ENCODE measurements at places on chromosomes 3 and 15.
A peak's percentile ranks its signal among the peaks of the same experiment; 100 is the strongest.

- DNase-seq = no peak
Observed at GRCh38 chr3:191263850-191264249, 64.8 kb downstream of the OSTN start.

DNA sequence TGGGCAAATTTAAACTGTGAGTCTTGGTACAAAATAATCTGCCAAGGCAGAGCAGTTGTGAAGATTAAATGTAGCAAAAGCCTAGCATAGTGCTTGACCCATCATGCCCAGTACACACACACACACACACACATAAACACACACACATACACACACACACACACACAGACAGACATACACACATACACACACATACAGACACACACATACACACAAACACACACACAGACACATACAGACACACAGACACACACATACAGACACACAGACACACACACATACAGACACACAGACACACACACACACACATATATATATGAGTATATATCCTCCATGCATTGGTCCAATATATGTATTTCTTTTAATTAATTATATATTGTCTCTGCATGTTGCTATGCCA is 328.8 kb upstream of the DNAJC19 start:
- no peak for DNase-seq

DNA sequence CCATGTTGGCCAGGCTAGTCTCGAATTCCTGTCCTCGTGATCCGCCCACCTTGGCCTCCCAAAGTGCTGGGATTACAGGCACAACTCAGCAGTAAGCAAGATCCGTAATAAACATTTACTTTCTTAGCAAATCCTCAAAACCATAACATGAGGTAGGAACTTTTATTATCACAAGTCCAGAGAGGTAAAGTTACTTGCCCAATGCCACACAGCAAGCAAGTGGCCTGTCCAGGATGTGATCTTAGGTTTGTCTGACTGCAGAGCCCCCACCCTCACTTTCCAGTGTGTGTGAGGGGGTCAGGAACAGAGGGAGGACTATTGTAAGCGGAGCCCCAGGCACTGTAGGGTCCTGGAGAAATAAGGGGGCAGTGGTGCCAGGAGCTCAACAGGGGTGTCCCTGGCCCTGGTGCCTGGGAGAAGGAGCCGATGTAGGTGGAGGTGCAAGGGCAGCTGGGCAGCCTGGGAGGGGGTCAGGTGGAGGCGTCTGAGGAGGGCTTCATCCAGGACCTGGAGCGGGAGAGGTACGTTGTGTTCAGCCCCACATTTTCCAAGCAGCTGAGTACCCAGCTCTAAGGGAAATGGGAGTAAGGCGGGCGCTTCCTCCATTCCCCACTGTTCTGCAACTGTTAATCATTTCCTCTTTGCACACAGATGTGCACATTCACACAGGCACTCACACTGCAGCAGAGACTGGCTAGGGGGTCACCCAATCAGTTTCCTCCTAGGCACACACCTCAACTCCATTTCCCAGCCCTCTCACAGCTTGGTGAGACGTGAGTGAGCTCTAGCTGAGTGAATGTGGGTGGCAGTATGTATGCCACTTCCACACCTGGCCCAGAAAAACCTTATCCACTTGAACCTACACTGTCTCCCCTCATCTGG is 5.9 kb downstream of the RPUSD3 start:
- DNase-seq = no peak

DNA sequence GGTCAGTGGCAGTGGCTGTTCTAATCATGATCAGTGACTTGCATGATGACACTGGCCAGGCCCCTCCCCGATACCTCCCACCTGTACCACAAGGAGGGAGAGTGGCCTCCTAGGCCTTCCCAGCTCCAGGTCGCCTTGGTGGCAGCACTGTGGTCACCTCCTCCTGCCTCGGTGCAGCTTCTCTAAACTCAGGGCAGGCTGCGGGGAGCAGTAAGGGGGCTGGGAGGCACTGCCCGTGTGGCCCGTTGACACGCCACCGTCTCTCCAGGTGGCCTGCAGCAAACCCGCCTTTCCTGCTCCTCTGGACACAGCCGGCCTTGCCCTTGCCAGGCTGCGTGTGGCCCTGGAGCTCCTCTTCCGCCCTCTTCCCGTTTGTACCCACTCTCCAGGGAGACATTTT is 184.1 kb downstream of the XXYLT1 start:
- no peak for DNase-seq

GRCh38 chr3:130263708-130264107 is 81.8 kb upstream of the COL6A5 start:
- DNase-seq = no peak

GRCh38 chr3:58574106-58574505 is 3.1 kb downstream of the FAM107A start:
- no peak for DNase-seq

DNA sequence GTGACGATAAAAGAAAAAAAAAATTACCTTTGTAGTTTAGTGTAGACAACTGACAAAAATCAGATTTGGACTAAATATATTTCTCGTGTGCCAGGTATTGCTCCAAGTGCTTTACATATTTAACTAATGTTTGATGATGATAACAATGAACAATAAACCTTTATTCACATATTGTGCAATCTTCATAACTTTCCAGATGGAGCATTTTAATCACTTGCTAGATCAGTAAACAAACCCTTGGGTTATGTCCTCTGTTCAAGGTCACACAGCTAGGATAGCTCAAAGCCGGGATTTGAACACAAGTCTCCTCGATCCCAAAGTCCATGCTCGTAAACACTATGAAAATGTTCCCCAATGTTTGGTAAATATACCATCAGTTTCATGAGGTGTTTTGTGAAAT is 14.5 kb downstream of the NCEH1 start:
- DNase-seq = no peak

DNA sequence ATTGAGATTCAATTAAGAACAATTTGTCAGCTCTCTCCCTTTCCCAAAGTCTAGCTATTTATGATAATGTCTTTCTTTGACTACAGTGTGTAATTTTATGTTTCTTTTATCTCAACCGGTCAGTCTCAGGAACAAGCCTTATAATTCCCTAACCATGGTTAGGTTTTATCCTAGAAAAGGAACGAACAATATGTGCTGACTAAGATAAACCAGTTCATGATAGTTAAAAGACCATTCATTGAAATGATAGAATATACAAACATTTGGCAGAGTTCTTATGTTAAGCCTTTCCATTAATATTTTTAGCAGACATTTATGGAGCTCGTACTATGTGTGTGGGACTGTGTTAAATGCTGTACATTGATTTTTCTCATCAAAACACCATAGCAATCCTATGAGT is 106.3 kb downstream of the SYNPR start:
- no peak for DNase-seq

DNA sequence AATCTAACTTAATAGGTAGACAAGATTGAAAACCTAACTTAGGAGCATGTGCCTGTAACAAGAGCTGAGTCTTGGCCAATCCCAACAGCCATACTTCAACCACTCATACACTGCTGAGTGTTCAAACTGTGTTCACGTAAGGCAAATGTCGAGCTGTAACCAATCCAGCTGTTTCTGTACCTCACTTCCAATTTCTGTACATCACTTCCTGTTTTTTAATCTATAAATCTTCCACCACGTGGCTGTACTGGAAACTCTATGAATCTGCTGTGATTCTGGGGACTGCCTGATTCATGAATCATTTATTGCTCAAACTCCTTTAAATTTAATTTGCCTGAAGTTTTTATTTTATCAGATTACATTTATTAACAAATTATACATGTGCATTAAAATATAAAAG is 44.6 kb upstream of the NEDD4 start:
- no peak for DNase-seq

GRCh38 chr3:161389445-161390035 is 18.2 kb upstream of the SPTSSB start:
- DNase-seq = no peak

- DNase-seq = peak; percentile 46
Observed at GRCh38 chr3:11717768-11718636, 74.3 kb upstream of the VGLL4 start.

DNA sequence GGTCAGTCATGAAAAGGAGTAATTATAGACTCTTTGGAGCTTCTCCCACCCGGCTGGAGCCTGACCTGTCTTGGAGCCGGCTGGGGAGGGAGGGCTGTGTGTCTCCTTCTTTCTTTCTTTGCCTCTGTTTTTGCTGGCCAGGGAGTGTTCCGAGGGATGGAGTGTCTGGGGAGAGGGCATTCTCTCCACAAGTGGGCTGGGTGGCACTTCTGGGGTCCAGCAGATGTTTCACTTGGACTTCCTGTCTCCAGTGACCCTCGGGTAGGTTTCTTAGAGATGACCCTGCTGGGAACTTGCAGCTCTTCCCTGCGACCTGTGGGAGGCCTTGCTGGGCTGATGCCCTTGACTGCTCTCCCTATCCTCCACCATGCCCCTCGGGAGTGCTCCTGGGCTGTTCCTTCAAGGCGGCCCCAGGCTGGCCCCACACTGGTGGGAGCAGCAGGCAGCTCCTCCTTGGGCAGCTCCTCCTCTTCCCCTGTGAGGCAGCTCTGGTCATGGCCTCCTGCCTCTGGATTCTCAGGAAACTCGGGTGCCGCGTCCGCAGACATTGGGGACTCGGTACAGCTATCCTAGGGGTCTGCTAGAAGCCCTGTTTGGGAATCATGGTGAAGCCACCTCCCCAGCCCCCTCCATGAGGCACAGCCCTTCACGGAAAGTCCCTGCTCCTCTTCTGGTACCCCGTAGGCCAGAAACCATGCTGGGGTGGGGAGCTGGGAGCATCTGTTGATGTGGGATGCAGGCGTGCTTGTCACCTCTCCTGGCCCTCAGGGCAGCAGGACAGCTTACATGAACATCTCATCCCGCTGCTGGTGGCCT is 44.9 kb downstream of the APBA2 start:
- no peak for DNase-seq

DNA sequence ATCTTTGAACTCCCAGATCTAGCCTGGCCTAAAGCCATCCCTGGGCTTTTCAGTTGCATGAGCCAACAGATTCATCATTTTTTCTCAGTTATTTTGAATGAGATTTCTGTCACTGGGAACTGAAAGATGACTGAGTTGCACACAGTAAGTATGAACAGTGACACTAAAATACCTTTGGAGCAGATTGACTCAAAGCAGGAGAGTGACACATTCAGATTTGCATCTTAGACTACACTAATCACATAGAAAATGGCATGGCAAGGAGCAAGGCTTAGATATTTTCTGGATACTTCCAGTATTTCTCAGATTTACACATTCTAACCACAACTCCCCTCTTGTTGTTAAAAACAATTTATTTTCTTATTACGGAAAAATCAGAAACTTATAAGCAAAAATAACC is 32.8 kb downstream of the SEC62 start:
- DNase-seq = no peak

GRCh38 chr3:48898383-48899234 is at the start of gene SLC25A20:
Gene SLC25A20, minus strand, starts transcription at chr3:48898882. Its CDS starts 88 bp downstream, at chr3:48898794.
- peak; percentile 40 for DNase-seq

DNA sequence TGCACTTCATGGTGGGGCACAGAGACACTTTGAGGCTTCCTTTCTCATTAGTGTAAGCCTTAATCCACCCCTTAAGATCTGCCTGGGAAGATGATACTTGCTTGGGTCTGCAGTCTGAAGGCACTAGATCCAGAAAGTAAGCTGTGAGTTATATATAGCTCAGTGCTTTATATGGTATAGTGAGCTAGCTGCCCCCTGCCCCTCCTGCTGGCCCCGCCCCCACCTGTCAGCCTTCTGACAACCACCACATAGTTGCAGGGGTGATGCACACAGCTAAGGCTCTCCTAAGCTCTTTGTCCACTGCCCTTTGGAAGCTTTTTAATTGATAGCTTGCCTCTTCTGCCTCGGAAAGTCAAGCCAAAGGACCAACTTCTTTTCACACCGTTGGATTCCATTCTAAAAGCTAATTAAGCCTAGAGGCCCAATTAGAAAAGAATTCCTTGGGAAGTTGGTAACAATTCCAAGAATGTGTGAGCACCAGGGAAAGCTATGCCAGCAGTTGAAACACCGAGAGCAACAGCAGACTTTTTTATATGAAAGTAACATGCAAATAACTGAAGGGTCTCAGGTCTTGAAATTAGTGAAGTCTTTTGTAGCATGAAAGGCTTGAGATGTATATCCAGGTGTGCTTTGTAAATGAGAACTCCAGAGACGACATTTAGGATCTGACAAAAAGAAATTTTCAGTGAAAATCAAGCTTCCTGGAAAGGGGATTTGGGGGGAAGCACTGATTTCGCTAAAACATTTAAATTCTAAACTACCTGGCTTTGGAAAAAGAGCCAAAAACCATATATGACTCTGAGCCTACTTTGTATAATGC is 2.3 kb downstream of the TPM1 start:
- no peak for DNase-seq

GRCh38 chr3:106206146-106206545 is 337.3 kb upstream of the CBLB start:
- DNase-seq = no peak

GRCh38 chr3:8301977-8302735 is 199.5 kb upstream of the LMCD1 start:
- peak; percentile 25 for DNase-seq

- DNase-seq = no peak
Observed at GRCh38 chr15:66661432-66662096, 40.5 kb upstream of the SMAD6 start.

DNA sequence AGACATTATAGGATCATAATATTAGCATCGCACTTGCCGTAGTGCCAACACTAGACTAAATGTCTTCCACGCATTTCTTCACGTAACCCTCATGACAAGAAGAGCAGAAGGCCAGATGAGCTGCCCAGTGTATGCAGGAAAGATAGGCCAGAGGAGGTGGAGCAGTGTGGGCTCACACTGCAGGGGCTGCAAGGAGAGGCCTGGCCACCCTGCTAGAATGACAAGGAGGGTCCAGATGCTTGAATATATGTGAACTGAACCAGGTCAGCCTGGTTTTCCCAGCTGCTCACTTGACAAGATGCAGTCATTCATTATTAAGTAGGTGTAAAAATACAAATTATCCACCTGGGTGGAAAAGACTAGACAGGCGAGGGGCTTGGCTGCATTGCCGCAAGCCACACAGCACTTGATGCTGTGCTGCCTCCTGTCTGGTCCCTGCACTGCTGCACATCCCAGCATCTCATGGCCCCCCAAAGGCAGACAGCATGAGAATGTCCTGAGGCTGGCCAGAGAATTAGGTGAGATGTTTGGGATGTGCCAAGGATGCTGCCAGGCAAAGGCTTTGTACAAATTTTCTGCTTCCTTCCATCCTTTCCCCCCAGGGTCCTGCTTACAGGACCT is 115.2 kb downstream of the NTRK3 start:
- DNase-seq = no peak

DNA sequence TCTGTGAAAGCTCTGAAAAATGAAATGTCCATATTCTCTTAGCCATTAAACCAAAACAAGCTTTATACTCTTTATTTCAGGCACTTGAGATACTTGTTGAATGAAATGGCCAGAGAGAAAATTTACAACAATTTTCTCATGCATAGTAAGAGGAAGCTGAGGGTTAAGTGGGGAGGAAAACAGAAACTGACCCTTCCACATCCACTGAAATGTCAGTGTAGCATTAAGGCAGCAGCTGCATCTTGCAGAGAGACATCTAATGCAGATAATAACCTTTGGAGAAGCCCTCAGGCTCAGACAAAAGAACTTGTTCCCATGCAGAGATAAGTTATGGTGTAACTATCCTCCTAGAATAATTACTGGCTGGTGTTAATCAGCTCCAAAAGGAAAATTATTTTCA is 34.0 kb downstream of the ZDHHC23 start:
- no peak for DNase-seq

- DNase-seq = no peak
Observed at GRCh38 chr15:98596885-98597392, 51.4 kb upstream of the IGF1R start.
